ENCODE measurements at places on chromosomes 2 and 18.

DNA sequence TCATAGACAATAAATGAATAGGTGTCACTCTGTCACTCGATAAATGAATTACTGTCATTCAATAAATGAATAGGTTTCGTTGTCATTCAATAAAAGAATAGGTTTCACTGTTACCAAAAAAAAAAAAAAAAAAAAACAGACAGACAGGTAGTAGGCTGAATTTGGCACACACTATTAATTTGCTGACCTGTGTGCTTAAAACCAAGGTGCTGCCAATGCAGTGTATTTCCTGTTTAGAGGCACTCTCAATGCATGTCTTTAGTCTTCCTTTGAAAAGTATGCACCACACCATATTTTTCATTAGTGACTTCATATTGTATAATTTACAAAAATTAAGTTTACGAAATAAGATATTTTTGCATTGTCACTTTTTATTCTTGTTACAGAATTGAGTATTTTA, 16.2 kb downstream of the ANKRD62 start:
- DNase-seq: no peak

DNA sequence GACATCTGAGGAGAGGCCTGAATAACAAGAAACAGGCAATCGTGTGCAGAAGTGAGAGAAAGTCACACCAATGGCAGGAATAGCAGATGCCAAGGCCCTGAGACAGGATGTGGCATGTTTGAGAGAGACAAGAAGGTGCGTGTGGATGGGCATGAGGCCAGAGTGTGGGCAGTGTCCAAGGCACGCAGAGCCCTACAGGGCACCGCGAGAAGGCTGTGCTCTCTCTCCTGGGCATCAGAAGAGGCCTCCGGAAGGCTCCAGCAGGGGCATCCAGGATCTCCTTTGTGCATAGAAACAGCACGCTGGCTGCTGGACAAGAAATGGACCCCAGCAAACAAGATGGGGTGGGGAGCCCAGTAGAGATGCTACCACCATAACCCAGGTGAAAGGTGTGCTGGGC, 239.0 kb upstream of the RAB6C start:
- no peak for DNase-seq

DNA sequence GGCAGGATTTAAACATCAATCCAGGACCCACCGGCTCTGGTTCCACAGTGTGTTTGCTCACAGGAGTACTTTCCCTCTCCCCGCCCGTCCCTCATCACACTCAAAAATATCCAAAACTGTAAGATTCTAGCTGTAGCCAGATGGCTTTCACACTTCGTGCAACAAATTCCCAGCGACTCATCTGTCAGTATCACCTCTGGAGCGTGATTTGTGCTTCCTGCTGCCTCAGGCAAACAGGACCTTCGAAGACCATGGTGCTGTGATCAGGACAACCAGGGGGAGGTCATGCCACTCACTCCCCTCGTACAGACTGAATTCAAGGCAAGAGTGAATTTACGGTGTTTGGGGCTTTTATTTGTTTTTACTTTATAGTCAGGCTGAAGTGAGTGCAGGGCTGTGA, 154.5 kb upstream of the PID1 start:
- DNase-seq: no peak

DNA sequence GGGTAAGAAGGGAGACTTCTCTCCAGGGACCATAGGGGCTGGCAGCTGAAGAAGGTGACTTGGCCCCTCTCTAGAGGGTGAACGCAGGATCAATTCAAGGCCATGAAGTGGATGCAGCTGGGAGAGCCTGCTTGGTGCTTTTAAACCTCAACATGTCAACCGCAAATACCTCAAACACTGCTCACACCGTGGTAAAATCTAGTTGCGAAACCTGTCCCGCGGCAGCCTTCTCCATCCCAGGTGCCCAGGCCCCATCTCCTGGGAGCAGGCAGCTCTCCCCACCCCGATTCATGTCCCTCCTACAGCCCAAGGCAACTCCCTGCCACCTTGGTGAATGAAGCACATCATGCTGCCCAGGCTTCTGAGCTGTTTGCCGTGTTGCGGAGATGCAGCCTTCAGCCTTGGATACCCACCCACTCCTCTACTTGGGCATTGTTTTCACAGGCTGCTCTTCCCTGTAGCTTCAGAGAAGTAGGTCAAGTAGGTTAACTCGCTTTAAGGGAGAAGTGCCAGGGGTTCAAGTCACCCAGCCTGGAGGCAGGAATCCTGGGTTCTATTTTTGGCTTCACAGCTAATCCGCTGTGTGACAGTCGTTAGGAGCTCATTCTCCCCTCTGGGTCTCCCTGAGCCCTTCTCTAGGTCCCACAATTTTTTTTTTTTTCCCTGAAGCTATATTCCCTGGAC, 6.2 kb upstream of the EFR3B start:
- DNase-seq: no peak

DNA sequence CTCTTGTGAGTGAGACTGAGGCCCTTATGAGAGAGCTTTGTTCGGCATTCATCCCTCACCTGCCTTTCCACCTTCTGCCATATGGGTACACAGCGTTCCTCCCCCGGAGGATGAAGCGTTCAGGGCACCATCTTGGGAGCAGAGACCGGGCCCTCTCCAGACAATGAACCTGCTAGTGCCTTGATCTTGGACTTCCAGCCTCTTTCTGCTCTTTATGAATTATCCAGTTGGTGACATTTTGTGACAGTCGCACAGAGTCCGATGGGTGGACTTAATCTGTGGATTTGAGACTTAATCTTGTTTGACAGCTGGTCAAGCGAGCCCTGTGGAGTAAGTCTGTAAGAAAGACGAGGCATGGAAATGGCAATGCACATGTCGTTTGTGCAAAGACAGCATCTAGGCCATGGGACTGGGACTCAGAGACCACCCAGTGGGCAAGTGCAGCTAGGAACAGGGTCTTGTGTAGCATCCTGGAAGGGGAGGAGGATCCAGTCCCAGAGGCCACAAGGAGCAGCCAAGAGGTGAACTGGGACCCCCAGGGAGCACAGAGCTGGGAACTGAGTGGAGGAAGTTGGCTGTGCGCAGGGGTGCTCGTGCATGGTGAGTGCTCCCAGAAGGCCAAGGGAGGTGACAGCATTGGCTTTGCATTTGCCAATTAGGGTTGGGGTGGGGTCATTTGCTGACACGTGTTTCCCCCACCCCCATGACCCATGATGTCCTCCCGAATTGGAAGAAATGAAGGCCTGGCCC, 69.5 kb upstream of the HDAC4 start:
- DNase-seq: no peak

DNA sequence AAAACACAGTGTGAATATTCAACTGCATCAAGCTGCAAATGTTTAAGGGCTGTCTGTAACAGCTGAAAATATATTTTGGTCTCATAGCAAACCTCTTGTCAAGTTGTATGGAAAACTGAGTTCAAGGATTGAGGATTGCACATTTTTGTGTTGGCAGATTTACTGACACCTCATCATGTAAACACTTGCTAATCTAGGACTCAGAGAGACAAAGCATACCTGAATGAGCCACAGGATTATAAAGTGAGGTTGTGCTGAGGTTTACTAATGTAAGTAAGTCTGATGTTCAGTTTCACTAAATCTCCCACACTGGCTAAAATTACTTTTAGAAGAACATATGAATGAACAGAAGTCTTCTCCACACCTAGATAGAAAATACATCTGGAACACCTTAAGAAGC, 1993.1 kb upstream of the CELF4 start:
- no peak for DNase-seq

- DNase-seq: no peak
These were observed 27.6 kb upstream of the CDC42EP3 start for GRCh38 chr2:37698931-37699481.

- DNase-seq: no peak
These were observed 72.1 kb upstream of the FHL2 start for GRCh38 chr2:105470979-105471378.

GRCh38 chr2:188607501-188607900, 315.8 kb downstream of the GULP1 start:
- no peak for DNase-seq

- no peak for DNase-seq
These were observed 377.4 kb upstream of the ACVR2A start for GRCh38 chr2:147467441-147467840.

DNA sequence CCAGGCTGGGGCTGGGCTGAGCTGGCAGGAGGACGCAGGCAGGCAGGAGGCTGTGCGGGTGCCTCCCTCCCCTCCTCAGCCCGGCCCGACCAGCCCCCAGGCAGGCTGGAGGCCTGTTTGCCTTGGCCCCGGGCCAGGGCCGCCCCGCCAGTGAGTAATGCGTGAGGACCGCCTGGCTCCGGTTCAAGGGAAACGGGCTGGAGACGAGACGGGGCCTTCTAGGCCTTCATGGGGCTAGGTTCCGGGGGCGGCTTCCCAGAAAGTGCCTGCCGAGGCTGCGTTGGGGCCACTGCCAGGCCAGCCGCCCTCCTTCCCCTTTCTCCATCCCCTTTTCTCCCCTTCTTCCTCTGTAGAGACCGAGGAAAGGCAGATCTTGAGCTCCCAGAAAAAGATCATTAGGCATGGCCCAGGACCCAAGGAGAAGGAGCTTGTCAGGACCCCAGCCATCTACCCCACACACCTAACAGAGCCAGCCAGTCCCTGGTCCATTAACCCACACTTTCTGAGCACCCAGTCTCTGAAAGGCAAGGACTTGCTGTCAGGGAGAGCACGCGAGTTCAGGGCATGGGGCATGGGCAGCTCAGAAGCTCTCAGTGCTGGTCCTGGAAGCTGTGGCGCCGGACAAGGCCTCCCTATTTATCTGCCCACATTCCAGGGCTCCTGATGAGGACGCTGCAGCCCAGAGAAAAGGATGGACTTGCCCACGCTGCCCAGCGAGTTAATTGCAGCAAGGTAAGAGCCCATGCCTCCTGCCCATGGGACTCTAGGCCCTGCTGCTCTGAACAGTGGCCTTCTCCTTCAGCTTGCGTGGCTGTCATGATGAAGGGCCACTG, 48.5 kb downstream of the SMAD7 start:
- DNase-seq: no peak

DNA sequence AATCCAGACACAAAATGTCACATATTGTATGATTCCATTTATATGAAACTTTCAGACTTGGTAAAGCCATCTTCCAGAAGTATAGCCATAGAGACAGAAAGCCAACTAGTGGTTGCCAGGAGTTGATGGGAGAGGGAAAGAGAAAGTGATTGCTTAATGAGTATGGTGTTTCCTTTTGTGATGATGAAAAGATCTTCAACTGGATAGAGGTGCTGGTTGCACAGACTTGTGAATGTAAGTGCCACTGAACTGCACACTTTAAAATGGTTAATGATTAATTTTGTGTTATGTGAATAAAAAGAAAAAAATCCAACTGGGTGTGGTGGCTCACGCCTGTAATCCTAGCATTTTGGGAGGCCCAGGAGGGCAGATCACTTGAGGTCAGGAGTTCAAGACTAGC, 135.3 kb upstream of the SLC1A4 start:
- DNase-seq: no peak

GRCh38 chr2:215812966-215813365, 200.4 kb downstream of the MREG start:
- no peak for DNase-seq

DNA sequence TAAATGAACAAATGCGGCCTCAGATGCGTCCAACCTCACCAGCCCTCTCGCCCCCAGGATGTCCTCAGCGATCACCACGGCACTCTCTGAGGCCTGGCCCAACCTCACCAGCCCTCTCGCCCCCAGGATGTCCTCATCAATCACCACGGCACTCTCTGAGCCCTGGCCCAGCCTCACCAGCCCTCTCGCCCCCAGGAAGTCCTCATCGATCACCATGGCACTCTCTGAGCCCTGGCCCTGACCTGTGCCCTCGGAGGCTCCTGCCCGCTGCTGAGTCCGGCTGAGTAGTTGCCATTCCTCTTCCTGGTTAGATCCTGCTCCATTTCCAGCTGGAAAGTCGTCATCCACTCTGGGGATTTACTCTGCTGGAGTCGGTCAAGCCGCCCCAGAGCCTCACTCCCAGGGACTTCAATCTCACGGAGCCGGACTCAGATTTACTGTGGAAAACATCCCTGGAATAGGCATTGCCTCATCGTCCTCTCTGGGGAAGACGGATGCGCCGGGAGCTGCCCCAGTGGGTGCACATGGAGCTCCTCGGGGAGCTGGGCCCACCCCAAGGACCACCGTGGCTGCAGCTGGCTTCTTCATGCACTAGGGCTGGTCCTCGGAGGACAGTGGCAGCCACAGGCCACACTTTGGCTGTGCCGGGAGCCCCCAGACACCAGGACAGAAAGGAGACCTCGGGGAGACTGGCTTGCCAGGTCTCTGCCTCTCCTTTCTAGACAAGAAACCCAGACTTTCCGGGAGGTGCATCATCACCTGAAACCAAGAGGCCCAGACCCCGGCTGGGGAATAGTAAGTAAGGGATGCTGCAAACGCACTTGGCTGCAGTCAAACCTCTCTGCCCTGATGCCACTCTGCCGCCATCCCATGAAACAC, 230.6 kb downstream of the EIPR1 start:
- DNase-seq: no peak

GRCh38 chr2:43421194-43421593, 174.6 kb downstream of the THADA start:
- DNase-seq: no peak

DNA sequence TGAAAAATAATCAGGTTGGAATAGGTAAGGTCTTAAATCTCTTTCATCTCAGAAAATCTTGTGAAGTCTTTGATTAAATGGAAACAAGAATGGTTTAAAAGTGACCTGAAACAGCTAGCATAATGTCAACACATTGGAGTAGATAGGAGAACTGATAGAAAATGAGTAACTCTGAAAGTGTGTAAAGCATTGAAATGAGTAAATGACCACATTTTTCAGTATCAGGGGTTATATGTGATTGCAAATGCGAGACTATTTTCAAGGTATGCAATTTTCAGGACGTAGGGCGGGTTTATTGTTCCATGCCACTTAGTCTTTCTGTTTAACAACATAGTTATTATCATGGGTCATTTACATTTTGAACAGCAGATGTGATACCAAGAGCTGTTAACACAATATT, 1383.2 kb downstream of the LRP1B start:
- no peak for DNase-seq

GRCh38 chr2:86055314-86055713, 50.4 kb downstream of the POLR1A start:
- DNase-seq: no peak

- DNase-seq: no peak
These were observed 141.3 kb downstream of the EML6 start for GRCh38 chr2:54864727-54865126.

DNA sequence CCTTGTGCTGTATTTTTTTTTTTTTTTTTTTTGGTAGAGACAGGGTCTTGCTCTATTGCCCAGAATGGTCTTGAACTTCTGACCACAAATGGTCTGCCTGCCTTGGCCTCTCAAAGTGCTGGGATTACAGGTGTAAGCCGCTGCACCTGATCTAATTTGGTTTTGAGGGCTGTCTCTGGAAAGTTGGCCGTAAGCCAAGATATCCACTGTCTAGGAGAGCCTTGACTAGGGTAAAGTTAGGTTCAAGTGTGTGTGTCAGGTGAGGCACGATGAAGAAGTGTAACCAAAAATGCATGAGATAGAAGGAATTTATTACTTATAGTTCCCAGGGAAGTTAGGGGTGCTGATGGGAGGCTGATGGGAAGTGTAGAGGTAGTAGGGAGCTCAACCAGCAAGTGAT, 46.7 kb downstream of the INO80C start:
- no peak for DNase-seq

GRCh38 chr2:100941646-100942240, 60.3 kb upstream of the RPL31 start:
- DNase-seq: no peak

GRCh38 chr2:112947374-112947773, 30.4 kb upstream of the IL36G start:
- no peak for DNase-seq

All from COLO829 (cell line).